ENCODE measurements at places on chromosomes 16 and 17.

- DNase-seq, result no peak
Measured at GRCh38 chr16:22282254-22282892, 14.8 kb upstream of the POLR3E start.

- no peak for DNase-seq
Measured at GRCh38 chr16:23131036-23131435, 18.2 kb downstream of the USP31 start.

- DNase-seq, result peak; percentile 86
Measured at GRCh38 chr17:8273884-8274444, 14.5 kb upstream of the RANGRF start.

DNA sequence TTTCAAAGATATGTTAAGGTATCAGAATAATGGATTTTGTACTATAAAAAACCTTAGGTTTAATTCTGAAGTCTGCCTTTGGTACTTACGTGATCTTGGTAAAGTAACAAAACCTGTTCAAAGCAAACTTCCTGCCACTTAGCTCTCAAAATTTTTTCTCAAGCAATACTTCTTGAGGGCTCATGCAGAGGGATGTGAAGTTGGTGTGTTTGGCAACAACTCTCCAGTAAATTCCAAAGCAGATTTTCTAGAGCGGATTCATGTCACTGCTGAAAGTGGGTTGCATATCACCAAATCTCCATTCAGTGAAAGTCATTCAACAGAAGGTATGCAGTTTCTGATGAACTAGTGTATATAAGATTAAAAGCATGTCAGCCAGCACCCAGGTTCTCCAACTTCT lies 856.7 kb downstream of the CDH8 start:
- DNase-seq, result no peak

DNA sequence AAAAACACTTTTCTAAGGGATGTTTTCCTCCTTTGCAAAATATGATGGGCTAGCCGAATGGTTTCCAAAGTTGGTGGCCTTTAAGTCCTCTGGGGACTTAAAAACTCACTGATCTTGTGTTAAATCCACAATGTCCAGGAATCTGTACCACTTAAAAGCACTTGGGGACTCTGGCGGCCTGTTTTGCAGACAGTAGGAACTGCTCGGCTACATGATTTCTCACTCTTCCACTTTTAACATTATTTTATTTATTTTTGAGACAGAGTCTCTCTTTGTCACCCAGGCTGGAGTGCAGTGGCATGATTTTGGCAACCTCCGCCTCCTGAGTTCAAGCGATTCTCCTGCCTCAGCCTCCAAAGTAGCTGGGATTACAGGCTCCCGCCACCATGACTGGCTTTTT lies 9.1 kb upstream of the MSI2 start:
- no peak for DNase-seq

DNA sequence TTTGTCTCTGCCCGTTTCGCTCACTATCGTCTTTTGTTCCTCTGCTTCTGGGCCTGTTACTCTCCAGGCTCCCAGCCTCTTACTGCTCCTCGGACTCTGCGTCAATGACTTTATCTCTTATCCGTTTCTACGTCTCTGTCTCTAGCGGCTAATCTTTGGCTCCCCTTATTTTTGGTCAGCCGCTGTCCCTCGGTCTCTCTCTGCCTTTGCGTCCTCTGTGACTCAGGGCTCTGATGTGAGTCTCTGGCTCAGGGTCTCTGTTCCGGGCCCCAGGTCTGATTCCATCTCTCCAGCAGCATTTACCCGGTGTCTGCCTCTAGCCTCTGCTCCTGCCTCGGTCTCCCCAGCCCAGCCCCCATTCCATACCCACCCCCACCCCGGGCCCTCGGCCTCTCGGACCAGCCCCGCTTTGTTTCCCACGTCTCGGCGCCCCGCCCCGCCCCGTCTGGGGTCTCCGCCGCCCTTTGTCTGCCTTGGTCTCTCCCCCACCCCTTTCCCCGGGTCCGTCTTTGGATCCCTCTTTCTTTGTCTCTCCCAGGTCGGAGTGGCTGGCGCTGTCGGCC lies 547 bp upstream of the ZNF48 start:
- DNase-seq, result peak; percentile 24

DNA sequence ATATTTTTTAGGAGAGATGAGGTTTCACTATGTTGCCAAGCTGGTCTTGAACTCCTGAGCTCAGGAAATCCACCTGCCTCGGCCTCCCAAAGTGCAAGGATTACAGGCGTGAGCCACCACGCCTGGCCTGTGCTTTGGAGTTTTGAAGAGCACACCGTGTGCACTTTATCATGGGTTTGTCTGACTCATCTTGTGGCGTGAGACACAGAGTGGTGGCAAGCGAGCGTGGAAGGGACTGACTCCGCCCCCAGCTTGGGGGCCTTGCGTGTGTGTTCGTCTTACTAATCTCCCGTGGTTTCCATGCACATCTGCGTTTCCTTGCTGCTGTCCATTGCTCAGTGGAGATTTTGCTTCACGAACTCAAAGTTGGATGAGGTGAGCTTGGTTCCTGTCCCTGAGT lies 22.9 kb downstream of the CRAMP1 start:
- no peak for DNase-seq

GRCh38 chr16:47734987-47735594 lies 274.0 kb downstream of the PHKB start:
- DNase-seq, result no peak

GRCh38 chr16:86198206-86199118 lies 299.5 kb downstream of the IRF8 start:
- no peak for DNase-seq

DNA sequence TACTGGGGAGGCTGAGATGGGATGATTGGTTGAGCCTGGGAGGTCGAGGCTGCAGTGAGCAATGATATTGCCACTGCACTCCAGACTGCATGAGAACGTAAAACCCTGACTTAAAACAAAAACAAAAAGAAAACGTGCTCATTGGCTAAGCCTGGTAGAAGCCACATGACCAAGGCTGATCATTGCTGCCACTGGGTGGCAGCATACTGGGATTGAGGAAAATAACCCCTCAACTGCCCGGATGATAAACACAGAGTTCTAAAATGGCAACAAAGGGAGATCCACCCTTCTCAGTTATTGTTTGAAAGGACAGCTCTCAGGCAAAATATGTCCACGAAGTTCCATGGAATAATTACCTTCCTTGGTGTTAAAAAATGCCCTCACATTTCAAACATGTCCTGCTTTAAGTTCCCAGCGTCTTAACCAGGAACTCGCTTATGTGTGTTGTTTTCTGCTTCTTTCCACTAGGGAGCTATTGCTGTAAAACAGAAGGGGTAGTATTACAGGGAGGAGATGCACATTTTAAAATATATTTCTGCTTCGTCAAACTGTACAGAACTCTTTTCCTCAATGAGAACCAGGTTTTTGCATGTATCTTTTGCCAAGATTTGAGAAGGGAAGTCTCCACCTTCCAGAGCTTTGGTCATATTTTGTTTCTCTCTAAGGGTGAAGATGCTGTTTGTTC lies 675.3 kb downstream of the MAF start:
- DNase-seq, result peak; percentile 53

DNA sequence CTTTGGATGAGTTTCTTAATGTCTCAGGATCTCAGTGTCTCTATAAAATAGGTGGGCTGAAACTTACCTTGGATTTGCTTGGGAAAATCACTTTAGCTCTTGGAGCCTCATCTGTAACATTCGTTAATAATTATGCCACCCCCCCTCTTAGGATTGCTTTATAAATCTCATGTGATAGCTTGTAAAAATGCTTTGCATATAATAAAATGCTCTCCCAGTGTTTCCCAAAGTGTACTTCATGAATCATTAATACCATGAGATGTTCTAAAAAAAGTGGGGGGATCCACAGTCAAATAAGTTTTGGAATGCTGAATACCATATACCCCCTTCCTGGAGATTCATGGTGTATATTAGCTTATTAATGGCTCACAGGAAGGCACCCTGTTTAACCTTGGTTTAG lies 5.2 kb downstream of the KRT39 start:
- no peak for DNase-seq

DNA sequence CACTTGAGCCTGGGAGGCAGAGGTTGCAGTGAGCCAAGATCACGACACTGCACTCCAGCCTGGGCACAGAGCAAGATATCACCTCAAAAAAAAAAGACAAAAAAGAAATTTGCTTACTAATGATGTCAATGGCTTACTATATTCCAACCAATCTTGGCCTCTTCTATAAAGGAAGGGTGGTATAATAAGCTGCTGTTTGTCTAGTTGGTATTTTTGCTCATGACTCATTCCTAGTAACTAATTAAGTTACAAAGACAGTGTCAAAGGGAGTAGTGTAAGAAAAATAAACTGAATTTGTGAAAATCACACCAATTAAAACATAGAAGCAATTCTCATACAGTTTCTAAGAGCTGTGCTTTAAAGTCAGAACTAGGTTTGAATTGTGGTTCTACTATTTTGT lies 82.5 kb downstream of the NLK start:
- no peak for DNase-seq

DNA sequence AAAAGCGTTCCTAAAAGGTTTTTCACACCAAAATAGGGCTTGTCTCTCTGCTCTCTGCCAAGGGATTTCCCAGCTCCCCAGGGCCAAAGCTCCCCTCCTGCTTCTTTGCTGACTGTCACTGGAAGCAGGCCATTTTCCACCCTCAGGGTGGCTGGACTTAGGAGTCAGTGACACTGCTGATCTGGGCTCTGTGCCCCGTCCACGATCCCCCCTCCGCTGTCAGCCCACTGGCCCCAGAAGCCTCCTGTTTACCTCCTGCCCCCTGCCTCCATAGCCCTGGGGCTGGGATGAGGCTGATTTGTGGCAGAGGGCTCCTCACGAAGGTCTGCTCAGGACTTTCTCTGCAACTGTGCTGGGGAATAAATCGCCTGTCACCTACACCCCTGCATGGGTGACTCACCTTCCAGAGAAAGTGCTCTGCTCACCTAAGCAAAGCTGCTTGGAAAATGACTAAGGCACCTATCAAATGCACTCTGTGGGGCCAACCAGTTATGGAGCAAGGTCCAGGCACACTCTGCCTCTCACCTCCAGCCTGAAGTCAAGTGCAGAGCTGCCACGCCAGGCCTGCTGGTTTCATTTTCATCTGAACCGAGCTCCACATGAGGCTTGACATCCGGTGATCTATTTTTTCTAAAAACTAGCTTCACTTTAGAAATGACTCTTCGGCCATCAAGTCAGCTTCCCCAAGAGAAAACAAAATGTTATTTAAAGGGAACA lies 4.9 kb downstream of the MAP3K14 start:
- DNase-seq, result peak; percentile 99

GRCh38 chr16:50093607-50094539 lies 28.1 kb downstream of the HEATR3 start:
- peak; percentile 4 for DNase-seq

- no peak for DNase-seq
Measured at GRCh38 chr16:27436065-27436464, 34.1 kb downstream of the IL21R start.

GRCh38 chr17:81342269-81343070 lies 47.4 kb upstream of the SLC38A10 start:
- peak; percentile 70 for DNase-seq

GRCh38 chr16:80056324-80056723 lies 455.8 kb upstream of the MAF start:
- DNase-seq, result no peak

DNA sequence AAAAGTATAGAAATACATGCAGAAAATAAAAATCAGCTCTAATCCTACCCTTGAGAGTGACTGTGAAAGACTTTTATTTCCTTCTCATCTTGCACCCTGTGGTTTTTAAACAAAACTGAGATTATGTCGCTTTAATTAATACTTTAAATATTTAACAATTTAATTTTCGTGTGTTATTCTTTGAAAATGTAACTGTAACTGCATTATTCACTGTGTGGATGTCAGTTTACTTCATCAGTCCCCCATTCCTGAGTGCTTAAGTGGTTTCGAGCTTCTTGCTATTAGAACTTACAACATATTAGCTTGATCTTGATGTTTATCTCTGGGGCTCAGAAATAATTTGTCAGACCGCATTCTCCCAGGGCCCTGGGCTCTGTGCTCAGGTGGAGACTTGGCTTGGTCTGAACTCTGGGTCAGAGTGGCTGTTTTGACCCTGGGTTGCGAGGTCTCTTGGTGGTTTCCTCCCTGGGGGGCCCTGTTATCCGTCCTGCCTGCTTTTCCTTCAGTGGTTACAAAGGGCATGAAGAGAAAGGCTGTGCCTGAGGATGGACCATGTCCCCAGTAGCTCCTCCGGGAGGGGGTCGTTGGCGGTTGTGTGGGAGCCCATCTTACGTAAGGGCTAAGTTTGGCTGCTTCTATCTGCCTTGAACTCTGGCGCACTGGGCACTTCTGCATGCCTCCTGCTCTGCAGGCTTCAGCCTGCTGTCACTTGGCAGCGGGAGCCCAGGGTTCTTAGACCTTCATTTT lies 25.7 kb downstream of the AKAP1 start:
- DNase-seq, result no peak

DNA sequence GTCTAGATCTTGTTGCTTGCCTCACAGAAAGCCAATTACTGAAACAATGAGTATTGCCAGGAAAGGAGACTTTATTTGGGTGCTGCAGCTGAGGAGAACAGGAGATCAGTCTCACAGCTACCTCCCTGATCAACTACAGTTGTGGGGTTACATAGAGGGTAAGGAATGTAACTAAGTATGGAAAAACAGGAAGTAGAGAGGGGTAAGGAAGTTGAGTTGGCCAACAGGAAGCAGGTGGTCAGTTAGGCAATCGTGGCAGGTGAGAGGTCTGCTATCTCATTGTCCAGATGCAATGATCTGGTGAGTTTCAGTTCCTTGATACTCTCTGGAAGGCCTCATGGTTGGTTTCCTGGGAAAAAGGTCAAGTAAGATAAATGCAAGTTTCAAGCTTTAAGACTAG lies 333.1 kb upstream of the GOT2 start:
- no peak for DNase-seq

DNA sequence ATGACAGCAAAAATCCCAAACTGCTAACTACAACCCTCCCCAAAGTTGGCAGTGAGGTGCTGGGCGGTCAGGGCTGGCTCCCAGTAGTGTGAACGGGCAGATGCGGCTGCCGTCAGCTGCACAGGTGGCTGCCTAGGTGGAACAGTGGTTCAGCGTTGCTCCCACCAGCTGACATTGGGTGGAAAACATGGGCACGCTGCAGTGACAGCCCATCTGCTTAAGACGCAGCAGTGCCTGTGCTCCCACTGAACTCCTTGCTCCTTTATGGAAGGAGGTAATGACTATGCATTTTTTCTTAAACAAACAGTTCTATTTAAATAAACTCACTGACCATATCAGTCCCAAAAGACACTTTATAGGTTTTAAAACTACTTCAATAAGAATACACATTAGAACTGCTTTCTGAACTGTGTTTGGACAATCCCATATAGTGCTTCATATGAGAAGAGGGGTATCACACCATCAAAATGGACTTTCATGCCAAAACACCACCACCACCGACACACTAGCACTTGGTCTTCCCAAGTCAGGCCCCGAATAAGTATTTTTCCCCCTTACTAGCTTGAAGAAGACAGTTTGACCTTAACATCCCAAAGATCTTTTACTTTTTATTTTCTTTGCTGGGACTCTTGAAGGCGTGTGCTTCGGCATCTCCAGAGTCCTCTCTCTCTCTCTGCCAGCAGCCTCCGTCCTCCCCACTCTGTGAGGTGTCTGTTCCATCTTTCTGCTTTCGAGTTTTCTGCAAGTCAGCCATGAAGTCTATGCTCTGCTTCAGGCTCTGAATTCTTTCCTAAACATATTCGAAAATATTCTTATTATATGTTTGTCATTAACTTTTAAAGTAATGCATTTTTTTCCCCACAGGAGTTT lies 34.4 kb downstream of the BRD7 start:
- DNase-seq, result no peak
